T-helper 2 cell treated with Interferon-gamma antibody and Interleukin-4, amounts not matched to agents 5 μg/mL and 100 μg/mL, for 36 hours (primary cell): ENCODE measurements at places on chromosomes 5 and 9.

GRCh38 chr5:41519801-41520200, 9.4 kb upstream of the PLCXD3 start:
- no peak for DNase-seq

GRCh38 chr5:78811121-78811817, 162.7 kb upstream of the LHFPL2 start:
- no peak for DNase-seq

DNA sequence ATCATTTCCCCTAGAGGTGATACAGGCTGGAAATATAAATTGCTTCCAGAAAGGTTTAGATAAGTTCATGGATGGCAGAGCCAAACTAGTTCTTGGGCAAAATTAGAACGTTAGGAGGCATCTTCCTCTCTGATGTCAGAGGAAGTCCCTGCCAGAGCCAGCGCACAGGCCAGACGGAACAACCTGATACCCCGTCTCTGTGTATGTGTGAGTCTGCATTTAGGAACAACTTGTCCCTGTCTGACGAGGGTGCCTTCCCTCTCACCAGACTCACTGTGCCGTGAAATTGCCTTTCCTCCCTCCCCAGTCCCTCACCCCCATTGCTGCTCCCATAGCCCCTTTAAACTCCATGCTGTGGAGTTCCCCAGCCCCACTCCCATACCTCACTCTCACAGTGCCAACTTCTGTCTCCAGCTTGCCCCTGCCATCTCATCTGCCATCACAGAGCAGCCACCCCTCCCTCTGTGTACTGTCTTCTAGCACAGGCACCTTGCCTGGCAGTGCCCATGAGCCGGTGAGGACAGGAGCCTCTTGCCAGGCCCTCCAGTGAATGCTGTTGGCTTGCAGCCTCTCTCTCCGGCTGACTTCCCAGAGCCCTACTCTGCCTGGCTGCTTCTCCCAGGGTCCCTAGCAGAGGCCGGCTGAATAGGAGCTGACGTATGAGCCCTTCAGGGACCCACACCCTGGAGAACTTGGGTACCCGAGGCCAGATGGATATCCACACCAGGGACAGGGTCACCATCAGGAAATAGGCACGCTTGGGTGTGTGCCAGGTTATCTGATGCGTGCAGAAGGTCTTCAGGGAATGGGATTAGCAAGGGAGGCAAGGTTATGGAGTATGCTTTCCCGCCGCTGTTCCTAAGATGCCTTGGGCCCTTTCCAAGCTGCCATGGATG, 26.7 kb downstream of the UNC5A start:
- no peak for DNase-seq

DNA sequence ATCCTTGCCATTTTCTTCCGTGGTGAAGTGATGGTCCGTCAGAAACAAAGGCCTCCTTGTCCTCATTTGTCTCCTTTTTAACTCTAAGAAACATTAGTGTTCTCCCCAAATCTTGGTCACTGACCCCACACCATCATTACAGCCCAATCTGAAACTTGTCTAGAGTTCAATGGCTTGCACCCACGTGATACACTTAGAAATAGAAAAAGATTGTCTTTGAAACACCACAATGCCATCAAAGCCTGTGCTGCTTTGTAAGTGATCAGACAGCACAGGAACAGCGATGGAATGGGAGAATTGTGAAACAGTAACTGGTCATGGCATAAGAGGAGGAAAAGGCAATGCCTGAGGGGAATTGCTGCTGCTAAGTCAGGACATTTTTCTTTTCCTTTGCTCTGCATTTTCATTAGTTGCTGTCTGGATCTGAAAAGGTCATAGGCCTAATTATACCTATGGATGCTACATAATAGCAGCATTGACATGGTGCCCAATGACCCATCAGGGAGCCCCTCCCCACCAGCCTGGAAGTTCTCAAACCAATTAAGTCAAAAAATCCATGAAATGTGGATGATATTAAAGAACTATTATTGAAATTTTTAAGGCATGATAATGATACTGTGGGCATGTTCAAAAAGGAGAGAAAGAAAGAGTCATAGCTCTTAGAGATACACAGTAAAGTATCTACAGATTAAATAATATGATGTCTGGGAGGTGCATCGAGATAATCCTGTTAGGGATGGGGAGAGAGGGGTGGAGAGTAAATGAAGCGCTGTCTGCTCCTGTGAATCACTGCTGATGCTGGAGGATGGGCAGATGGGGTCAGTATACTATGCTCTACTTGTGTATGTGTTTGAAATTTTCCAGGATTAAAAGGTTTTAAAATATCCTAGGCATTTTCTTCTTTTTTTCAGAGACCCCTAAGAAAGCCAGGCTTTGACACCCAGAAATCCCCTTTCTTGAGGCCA, 83.6 kb downstream of the ENC1 start:
- no peak for DNase-seq

GRCh38 chr5:28516722-28517121, 1478.3 kb upstream of the CDH9 start:
- no peak for DNase-seq

DNA sequence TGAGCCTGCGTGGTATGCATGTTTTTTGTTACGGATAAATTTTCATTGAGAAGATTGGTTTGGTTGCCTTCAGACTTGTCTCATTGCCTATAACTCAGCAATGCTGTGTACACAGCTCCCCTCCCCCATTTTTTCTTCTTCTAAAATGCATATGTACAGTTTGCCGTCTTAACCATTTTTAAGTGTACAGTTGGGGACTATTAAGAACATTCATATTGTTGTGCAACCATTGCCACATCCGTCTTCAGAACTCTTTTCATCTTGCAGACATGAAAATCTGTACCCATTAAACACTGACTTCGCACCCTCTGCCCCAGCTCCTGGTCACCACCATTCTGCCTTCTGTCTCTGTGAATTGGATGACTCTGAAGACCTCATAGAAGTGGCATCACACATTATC, 6.2 kb downstream of the EXOC3 start:
- no peak for DNase-seq
